ENCODE measurements at places on chromosomes 12 and 14. TPM values are rescaled to one million over a fixed set of nuclear protein-coding genes. Genes with fewer than 3 reads are reported as not detected.

The RERG gene
- 0.20 TPM for total RNA-seq

The TRHDE gene
- 0.14 TPM for total RNA-seq

The SLC17A8 gene
- not detected for total RNA-seq

The PPP1R36 gene
- total RNA-seq, result 0.29 TPM

The MGP gene
- total RNA-seq, result not detected

The CLMN gene
- total RNA-seq, result 6.6 TPM

The LUM gene
- not detected for total RNA-seq

The CERS5 gene
- total RNA-seq, result 25.6 TPM
